Epithelial cell of esophagus (primary cell): ENCODE measurements at places on chromosomes 7 and 10.

- no peak for DNase-seq
Observed at GRCh38 chr7:116793795-116794340, 68.5 kb upstream of the CAPZA2 start.

DNA sequence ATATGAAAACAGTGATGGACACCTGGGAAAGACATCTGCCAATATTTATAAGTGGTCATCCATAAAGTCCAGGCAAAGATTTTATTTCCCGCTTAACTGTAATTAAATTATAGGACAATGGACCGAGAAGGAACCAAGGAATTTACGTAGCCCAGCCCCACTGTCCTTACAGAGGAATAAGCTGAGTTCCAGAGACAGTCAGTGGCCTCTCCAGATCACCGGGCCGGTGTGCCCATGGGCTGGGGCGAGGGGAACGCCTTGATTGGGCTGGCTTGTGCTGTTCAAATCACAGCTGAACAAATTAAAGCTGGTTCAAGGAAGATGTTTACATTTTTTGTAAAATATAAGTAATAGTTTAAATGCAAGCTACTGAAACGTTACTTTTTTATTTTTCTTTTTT lies 40.7 kb downstream of the PFKP start:
- DNase-seq, result no peak

GRCh38 chr7:23685731-23686130 lies 5.7 kb downstream of the FAM221A start:
- DNase-seq, result peak; percentile 5

- no peak for DNase-seq
Observed at GRCh38 chr10:129784891-129785290, 179.2 kb downstream of the EBF3 start.

DNA sequence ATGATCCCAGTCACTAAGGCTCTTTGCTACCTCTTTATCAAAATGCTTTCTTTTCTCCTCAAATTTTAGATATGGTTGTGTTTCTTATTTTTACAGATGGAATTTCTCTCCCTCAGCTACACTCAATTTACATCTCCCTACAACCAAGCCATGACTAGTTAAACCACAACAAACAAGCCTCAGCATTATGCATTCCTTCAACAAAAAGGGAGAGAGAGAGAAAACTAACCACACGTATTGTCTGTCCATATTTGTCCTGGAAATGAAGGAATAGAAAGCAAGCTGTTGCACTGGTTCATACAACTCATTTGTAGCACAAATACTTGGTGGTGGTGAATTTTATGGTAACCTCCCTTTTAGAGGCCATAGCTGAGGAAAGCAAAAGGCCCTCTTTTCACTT lies 286.4 kb downstream of the AHR start:
- DNase-seq, result peak; percentile 76

- DNase-seq, result peak; percentile 19
Observed at GRCh38 chr10:114376523-114376922, 27.8 kb downstream of the AFAP1L2 start.
